ENCODE measurements at places on chromosomes 4 and X.

DNA sequence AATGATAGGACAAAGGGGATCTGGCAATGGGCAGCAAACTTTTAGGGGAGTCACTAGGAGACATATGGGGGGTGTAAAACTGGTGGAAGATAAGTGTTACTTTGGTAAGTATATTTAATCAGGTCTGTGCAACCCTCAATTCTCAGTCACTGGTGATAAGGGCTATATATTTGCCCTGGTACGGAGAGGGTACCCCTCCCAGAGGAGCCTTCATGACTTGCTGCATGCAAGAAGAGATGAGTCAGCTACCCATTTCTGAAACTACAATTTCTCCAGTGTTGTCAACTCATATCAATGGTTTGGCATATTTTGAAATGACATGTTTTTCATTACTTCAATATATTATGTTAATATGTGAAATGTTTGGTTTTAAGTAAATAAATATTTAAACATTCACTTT lies 14.3 kb downstream of the SMARCAD1 start:
- no peak for DNase-seq

DNA sequence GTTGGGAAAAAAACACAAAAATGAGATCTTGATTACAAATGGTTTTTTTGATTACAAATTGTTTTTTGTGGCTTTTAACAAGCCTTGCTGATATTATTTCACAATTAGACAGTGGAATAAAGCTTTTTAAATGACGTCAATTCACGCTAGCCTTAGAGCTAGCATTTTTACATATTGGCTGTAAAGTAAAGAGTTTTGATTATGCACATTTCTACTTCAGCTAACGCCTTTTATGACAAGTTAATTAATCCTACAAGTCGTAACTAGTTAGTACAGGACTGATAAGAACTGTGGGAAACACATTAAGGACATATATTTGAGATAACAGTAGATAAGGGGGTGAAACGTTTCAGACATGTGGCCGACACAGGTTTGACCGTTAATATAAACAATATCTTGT lies 95.7 kb upstream of the ATXN3L start:
- DNase-seq, result no peak

DNA sequence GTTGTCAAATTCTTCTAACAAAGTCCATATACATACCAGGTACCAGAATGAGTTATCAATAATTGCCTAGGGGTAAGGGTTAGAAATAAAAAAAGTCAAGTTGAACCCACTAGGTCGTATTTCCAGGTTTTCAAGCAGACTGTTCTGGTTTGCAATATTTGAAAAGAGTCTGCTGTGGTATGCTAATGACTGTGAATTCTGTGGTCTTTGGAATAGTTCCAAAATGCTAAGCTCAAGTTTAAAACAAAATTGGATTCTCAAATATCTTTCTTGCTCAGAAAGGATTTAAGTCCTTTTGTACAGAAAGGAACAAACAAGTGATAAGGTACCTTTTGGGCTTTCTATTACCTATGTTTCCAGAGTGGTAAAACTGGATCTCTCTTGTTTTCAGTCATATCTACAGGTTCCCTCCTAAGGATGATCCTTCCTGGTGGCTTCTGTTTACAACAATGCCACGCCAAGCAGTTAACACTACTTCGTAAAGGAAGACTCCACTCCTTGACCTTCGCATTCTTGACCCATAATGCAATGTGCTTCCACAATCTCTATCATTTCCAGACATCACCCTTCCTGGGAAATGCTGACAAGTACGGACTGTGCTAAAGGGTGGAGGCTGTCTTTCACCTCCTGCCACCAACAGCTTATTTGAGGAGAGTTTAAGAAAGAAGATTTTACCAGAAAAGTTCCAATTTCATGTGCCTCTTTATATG lies 531.7 kb upstream of the FTHL17 start:
- DNase-seq, result no peak

GRCh38 chr4:2733001-2733843 lies 22.9 kb downstream of the TNIP2 start:
- no peak for DNase-seq

- no peak for DNase-seq
These were observed 804 bp upstream of the GC start for GRCh38 chr4:71784569-71785197.

- no peak for DNase-seq
These were observed 16.1 kb downstream of the TNIP3 start for GRCh38 chr4:121148000-121148399.

DNA sequence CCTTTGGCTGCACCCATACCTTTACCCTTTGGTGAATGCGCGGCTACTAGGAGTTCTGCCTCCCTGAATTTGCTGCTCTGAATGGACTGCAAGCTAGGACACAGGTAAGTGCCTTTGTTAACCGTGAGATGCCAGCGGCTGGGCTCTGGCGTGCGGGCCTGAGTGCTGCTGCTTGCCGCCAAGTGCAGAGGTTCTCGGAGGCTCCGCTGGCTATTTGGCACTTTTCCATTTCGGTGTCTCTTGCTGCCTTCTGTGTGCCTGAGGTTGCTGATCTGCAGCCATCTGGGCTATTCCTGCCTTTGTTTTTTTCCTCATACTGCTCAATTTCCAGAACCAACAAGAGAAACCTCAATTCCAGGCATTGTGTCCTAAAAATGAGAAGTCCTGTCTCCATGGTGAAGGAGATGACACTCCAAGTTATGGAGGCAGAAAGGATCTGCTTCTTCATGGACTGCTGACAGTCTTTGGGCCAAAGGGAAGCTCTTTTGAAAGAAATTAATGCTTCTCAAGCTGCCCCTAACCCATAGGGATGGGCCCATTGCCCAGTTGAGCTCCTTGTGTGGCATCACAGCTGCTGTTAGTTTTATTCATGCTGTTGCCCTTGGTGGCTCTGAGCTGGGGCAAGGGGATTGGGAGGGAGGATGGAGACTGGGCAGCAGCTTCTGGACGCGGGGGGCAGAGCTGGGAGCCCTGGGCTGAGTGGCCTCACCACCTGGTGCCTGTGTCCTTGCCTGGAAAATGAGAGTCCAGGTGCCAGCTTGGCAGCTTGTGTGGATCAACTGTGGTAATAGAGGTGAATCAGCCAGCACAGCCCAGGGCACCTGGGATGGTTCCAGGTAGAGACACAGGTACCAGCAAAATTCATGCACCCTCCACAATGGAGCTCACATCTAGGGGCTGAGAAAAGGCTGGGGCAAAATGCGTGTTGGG lies 3.8 kb upstream of the TBC1D14 start:
- DNase-seq, result no peak

GRCh38 chr4:1242506-1243450 lies 6.2 kb downstream of the CTBP1 start:
- no peak for DNase-seq

DNA sequence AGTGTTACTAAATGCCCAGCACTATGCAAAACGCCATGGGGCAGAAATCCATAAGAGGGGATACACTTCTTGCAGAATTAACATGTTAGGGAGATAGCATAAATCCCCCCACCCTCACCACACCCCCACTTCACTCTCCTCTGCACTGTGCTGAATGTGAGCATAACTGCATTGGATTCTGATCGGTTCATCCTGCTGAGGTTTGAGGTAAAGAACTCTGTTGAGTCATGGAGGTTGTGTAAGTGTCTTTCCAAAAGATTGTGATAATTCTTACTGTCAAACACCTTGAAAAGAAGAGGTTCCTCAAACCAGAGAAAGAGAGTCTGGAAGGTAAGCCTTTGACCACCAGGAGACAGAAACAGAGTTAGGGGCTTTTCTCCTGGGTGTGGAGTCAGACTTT lies 43.6 kb downstream of the RBM47 start:
- DNase-seq, result no peak

DNA sequence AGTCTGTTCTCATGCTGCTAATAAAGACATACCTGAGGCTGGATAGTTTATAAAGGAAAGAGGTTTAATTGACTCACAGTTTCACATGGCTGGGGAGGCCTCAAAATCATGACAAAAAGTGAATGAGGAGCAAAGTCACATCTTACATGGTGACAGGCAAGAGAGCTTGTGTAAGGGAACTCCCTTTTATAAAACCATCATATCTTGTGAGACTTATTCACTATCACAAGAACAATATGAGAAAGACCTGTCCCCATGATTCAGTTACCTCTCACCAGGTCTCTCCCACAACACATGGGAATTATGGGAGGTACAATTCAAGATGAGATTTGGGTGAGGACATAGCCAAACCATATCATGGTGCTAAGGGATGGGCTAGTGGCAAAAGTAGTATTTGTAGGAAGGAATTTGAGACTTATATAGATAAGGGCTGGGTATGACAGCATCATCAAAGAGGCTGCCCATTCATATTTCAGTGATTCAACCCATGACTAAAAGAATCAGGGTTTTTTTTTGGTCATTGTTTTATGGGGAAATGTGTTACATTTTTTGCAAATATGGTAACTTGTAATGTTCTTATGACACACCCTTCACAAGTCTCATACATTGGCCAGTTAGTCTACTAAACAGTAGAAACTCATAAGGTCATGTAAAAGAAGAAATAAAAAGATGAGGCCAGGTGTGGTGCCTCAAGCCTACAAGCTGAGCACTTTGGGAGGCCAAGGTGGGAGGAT lies 34.7 kb downstream of the NUP62CL start:
- DNase-seq, result no peak

- DNase-seq, result no peak
These were observed 443.7 kb downstream of the CENPC start for GRCh38 chr4:67101612-67102011.

GRCh38 chr4:83297548-83298260 lies 13.1 kb upstream of the COQ2 start:
- DNase-seq, result no peak

- DNase-seq, result no peak
These were observed 12.5 kb downstream of the USO1 start for GRCh38 chr4:75736862-75737261.

GRCh38 chr4:183504930-183505610 lies at the start of gene ING2:
Gene ING2 (plus strand): TSS chr4:183505058. CDS start chr4:183505196, 138 bp downstream.
- DNase-seq, result peak; percentile 69

GRCh38 chrX:22585831-22586230 lies 313.1 kb downstream of the CBLL2 start:
- DNase-seq, result no peak

GRCh38 chr4:6986072-6986780 lies 56.9 kb upstream of the TADA2B start:
- no peak for DNase-seq

DNA sequence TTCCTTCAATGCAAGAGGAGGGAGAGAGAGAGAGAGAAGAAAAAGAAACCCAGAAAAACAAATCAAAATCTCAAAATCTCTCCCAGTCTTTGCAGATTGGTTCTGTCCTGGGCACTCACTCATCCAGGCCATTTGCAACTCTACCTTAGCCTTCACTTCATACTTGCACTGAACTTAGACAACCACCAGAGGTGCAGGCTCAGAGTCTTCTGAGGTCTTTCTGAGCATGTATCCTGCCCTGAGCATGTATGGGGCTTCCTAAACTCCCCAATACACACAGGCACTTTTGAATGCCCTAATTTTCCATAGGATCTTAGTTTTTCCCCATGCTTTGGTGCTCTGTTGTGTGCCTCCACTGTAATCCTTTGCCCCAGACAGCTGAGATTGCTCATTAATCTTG lies 2.9 kb downstream of the CFI start:
- DNase-seq, result no peak

DNA sequence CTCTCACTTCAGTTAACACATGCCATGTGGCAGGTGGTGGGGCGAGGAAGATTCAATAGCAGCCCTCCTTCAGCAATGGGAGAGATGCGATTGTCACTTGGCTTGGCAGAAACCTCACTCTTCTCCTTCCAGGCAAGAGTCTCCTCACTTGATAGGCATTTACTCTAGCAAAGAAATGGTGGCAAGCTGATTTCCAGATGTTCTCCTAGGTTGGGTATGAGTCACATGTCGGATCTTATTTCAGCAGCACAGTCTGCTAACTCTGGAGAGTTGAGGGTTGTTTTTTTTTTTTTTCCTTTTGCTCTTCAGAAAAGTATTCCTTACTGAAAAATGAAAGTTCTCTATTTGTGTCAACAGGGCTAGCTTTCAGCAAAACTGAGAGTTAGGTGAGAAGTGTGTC lies 119.5 kb upstream of the CHRDL1 start:
- DNase-seq, result no peak

DNA sequence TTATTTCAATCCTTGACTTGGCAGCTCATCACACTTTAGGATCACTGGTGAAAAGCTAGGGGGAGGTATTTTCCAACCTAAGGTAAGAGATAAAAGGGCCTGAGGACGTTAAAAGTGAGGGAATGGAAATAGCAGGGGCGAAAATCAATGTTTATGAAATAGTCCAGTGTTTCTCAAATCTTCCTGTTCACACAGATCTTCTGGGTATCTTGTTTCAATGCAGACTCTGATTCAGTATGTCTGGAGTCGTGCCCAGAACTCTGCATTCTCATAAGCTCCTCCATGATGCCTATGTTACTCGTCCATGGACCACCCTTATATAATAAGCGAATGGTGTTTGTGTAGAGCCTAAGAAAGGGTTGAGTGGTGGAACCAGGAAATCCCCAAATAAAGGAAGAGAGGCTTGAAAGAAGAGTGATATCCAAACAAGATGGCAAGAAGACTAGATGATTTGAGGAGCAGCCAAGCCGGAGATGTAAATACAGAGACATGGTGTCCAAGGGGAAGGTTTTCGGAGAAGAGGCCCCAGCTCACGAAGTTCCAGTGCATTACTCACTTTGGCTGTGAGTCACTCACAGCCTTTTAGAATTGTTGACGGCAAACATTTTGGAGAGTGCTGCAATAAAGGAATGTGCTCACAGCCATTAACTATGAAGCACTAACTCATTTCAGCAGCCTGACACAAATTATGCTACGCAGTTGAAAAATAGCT lies 215.6 kb upstream of the PPARGC1A start:
- no peak for DNase-seq

- DNase-seq, result no peak
These were observed at the start of gene HPGD for GRCh38 chr4:174522183-174523024. Gene HPGD (minus strand): TSS chr4:174522488. CDS start chr4:174522451, 37 bp downstream.

DNA sequence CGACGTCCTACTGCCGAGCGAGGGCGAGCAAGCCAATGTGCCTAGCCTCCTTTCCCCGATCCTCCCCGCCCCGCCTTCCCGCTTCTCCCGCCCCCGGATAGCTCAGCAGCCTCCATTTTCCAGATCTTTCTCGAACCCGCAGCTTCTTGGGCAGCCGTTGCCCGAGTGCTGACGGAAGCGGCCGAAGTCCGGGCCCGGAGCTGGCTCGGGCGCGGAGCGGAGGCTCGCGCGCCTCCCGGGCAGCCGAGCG lies 172 bp upstream of the HSPA4L start:
- DNase-seq, result no peak

- no peak for DNase-seq
These were observed 49.2 kb upstream of the TLR2 start for GRCh38 chr4:153634738-153635353.

GRCh38 chr4:25031077-25031621 lies 403 bp upstream of the LGI2 start:
- no peak for DNase-seq

GRCh38 chr4:19324184-19324583 lies 927.5 kb upstream of the SLIT2 start:
- no peak for DNase-seq

GRCh38 chr4:150006197-150006596 lies 72.0 kb upstream of the DCLK2 start:
- DNase-seq, result no peak

DNA sequence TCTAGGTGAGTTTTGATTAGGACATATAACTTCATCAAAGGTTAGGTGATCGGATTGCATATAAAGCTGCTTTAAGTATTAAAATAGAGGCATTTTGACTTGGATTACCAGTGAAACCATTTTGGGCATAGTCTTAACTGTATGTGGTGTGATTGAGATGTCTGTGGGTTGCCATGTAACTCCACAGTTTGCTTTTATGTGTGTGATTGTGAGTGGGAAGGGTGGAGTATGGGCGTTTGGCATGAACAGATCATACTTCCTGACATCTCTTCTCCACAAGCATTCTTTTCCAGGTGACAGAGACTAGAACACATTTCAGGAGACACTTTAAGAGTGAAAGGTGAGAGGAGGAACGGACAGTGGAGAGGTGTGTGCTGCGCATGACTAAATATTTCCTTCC lies 136.1 kb downstream of the CEP135 start:
- no peak for DNase-seq
